Motor neuron (in vitro differentiated cells): ENCODE measurements at places on chromosomes 4 and X. TPM values are rescaled to one million over a fixed set of nuclear protein-coding genes. Genes with fewer than 3 reads are reported as not detected.

Gene SNCA
- total RNA-seq = 0.19 and 0.73 TPM in 2 replicates

GRCh38 chr4:25993395-25994185 is 79.6 kb downstream of the SMIM20 start:
- peak; percentile 88 for ATAC-seq

DNA sequence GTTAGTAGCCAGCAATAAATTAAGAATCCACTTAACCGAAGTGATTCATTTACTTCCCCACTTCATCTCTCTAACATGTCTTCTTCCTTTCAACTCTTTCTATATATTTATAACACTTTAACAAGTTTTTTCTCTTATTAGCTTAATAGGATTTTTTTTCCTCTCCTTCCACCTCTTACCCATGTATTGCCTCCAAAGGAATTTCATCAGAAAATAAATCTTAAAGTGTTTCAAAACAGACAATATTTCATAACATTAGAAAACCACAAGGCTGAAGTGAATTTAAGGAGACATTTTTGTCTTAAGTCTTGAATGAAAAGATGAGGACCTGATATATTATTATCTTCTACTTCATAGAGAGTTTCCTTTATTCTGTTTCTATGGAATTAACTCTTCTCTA is 101.5 kb downstream of the PDGFC start:
- ATAC-seq = no peak

DNA sequence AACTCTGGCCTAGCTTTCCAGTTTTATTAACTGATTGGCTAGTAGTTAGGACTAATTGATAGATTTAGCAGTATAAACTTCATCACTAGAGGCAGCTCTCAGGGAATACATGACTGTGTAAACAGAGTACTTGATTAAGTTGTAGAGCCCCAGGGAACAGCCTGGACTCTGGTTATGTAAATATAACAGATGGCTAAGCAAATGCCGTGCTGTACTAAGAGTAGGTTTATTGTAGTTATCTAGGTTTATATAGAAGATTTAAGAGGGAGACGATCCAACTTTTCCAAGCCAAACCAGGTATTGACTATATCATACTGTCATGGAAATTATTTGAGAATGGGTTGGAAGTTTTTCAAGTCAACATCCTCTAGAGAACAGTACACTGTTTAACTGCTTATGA is 463.4 kb upstream of the GRID2 start:
- peak; percentile 78 for ATAC-seq

DNA sequence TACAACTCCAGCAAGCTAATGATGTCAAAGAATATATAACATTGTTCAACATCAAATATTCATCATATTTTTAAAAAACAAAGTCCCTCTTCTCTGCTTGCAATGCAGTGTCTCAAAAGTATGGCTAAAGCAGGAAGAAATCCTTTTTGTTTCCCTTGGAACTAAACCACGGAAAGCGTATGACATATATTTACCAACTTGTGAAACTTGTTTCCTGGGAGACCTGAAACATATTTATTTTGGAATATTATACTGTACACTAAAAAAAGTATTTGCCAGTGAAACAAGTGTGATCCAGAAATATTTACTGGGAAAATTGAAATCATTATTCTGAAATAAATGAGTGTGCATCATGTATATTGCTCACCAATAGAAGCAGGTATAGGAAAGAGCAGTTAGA is 156.0 kb upstream of the ANKRD50 start:
- ATAC-seq = no peak

GRCh38 chr4:17544831-17545234 is 29.9 kb downstream of the CLRN2 start:
- no peak for ATAC-seq

DNA sequence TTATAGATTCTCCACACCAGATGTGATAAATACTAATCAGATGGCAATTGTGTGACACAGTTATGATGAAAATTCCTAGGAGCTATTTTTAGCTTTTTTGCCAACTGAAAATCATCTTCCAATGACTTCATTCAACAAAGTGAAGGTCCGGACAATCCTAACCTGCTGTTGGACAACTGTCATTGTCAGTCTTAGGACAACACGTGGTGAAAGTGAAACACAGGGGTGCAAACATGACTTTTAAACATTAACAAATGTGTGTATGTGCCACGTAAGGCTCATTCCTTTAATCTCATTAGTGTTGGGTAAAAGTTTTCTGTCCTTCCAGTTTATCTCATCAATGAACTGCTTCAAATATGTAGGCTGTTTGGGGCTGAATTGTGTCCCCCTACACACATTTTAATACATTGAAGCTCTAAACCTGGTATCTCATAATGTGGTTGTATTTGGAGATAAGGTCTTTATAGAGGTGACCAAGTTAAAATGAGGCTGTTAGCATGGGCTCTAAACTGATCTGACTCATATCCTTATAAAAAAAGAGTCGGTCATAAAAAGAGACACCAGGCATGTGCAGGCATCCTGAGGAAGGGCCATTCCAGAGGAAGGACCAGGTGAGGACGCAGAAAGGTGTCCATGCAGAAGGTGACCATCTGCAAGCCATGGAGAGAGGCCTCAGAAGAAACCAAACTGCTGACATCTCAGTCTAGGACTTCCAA is 41.2 kb upstream of the SMAD1 start:
- no peak for ATAC-seq

DNA sequence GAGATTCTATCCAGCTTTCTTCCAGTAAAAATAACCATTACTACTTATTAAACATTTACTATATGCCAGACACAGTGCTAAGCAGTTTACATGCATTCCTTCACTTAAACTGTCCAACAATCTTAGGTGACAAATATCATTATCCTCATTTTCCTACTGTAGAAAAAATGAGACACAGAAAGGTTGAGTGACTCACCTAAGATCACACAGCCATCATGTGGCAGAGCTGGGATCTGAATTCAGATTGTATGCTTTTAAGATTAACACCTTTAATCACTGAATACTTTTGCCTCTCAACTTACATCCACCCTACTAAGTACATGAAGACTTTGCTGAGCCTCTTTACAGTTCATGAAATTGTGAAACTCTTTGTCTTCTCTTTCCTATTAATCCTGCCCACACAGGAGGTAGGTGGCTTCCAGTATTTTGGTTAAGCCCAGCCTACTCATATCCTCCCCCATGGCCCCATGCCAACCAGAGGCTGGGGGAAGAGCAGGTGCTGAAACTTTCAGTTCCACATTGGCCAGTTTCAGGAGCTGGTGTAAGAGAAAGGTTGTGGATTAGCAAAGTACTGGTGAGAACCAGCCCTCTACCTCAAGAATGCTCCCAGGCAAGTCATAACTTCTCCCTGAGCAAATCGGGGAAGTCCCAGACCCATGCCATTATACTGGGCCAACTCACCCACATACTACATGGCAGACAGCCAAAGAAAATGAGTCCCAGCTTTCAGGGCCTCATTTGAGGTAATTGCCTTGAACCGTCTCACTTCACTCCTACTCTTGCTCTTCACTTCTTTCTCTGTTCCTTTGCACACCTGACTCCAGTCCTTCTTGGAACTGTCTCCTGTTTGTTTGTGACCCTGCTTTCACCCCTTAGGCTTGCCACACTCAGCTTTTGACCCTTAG is 211.1 kb downstream of the GUCY2F start:
- no peak for ATAC-seq
